HFFc6 (cell line): ENCODE measurements at places on chromosomes 1 and 21.

- no peak for DNase-seq
Measured at GRCh38 chr1:241817956-241818612, 29.9 kb upstream of the EXO1 start.

- peak; percentile 86 for DNase-seq
Measured at GRCh38 chr21:25107708-25108107, 499.6 kb downstream of the MRPL39 start.

DNA sequence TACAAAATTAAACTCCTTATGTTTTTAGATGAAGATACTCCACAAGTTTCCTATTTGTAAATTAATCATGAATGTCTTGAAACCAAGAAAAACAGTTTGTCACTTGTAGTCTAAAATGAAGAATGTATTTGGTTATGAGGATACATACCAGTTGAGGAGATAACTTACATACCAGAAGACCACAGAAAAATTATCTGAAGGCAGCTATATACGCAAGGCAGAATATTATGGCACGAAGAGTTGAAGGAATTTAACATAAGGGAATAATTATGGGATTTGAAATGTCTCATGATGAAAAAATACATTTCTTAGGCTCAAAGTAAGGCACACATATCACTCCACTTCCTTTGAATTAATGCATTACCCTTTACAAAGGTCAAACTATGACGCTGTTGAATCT, 73.3 kb downstream of the IFI44 start:
- peak; percentile 69 for DNase-seq

DNA sequence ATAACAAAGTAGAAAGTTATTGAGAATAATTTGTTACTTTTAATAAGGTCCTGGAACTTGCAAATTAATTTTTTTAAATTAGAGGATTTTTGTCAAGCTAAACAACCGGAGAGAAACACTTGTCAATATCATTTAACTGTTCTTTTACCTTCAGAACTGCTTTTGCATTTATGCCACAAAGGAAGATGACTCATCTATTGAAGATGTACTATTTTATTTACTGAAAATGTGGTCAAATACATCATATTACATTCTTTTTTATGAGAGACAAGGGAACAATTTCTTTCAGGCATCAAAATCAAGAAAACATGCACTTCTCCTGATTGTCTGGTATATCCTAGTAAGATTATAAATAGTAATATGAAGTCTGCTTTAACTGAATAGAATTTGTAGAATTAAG, 558.2 kb upstream of the PRMT6 start:
- no peak for DNase-seq

DNA sequence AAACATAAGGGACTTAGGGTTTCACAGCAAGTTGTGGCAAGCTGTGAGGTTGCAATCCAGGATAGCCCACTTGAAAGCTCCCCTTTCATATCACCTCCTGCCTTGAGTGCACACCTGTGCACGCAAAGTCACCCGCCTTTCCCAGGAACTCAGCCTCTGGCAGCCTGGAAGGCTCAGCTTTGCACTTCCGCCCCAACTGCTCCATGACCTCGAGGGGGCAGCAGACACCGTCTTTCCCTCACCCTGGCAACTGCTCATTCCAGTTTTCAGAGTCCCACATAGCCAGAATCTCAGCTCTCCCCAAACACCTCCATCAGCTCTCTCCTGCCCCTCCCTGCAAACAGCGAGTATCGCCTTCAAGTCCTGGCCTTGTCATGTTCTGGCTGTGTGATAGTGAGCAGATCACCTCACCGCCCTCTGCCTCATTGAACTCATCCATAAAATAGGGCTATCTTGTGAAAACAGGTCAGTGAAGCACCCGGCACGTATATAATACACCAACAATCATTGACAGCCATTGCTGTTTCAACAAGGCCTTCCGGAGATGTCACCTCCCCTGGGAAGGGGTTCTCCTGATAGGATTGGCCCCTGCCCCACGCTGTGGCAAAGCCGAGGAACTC, 32.2 kb upstream of the EPB41 start:
- peak; percentile 86 for DNase-seq

DNA sequence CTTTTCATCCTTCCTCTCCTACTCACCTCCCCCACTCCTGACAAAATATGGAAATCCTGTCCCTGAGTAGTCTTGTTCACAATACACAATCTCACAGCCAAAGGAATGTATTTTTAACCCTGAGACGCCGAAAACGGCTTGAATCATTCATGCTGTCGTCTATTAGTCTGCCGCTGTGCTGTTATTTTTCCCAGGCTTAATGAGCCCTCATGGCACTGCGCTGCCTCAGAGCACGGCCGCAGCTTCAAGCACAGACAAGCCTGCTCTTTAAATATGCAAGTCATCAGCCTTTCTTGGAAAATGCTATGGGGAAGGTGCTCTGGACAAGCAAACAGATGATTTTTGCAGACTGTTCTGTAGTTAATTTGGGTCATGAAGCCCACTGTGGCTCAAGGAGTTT, 302.7 kb downstream of the DISC1 start:
- DNase-seq = peak; percentile 42

DNA sequence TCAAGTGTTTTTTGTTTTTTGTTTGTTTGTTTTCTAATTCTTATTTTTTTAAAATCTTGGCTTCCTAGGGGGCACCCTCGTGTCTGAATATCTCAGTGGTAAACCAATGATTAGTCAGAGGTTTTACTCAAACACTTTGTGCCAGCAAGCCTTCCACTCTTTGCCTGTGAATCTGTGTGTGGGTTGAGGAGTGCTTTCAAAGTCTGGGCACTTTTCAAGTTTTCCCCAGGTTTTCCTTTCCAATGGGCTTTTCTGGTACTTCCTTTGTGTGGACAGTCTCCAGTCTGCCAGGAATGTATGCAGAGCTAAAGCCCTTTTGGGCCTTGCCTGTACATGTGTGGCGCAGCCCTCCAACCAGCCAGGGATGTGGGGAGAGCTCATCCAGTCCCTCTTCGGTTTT, 9.7 kb upstream of the PPIE start:
- no peak for DNase-seq

- DNase-seq = peak; percentile 83
Measured at GRCh38 chr21:43600642-43601402, 58.5 kb downstream of the HSF2BP start.

- DNase-seq = peak; percentile 94
Measured at GRCh38 chr1:55827350-55827749, 612.2 kb upstream of the USP24 start.

GRCh38 chr1:177229781-177230180, 59.0 kb downstream of the BRINP2 start:
- DNase-seq = no peak

GRCh38 chr1:98651116-98651632, 10.3 kb upstream of the SNX7 start:
- no peak for DNase-seq

GRCh38 chr1:238474263-238474662, 583.5 kb upstream of the ZP4 start:
- no peak for DNase-seq

DNA sequence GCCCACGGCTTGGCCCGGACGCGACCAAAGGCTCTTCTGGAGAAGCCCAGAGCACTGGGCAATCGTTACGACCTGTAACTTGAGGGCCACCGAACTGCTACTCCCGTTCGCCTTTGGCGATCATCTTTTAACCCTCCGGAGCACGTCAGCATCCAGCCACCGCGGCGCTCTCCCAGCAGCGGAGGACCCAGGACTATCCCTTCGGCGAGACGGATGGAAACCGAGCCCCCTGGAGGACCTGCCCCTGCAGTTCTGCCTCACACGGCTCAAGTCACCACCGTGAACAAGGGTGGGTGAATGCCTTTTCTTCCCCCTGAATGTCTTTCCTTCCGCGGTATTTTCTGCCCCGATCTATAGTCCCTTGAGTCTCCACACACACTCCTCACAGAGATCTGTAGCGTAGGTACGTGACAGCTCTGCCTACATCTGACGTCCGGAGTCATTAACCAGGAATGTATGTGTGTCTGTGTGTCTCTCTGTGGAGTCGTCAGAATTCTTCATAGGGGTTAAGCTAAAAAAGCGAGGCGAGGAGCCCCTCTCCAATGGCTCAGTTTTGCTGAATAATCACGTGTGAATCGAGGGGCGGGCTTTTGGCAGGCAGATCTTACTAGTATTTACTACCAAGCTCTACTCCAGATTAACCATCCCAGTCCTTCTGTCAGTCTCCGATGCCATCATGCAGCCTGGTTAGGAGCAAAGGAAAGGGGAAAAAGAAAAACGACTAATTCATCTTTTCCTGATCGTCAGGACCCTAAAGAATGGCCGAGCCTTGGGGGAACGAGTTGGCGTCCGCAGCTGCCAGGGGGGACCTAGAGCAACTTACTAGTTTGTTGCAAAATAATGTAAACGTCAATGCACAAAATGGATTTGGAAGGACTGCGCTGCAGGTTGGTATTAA, at the start of gene CDKN2C:
Gene CDKN2C, plus strand, starts transcription at position 635 of the 898 bp plus-strand sequence. Its CDS starts 124 bp downstream, at position 759.
- DNase-seq = peak; percentile 92

DNA sequence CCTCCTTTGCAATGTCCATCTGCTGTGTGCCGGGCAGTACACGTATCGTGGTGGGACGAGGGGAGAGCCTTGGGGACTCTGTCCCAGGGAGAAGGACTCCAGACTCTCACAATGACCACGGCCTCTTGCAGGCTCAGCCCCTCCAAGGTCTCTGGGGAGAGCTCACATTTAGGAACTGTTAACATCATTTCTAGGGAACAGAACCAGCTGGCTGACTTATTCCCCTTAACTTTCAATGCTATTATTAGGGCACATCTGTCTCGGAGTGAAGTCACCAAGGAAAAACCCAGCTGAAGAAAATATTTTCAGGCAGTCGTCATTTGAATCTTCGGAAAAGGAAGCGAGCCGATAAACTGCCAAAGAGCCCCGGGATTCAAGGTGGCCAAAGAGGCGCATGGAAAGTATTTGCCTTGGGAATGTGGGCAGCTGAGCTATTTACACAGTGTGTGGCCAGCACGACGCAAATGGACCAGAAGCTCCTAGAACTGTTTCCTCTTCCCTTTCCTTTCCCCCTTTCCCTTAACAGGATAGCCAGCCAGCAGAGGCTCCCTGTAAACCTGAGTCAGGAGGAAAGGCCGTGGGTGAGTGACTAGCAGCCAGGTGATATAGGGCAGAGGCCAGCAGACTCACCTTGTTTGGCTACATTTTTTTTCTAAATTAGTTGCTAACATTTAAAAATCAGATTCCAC, 74.5 kb downstream of the ITPKB start:
- peak; percentile 82 for DNase-seq

- peak; percentile 89 for DNase-seq
Measured at GRCh38 chr1:185317034-185317885, at the start of gene IVNS1ABP. Gene IVNS1ABP, minus strand, starts transcription at chr1:185317243. Its CDS starts 7,750 bp downstream, at chr1:185309493.

- no peak for DNase-seq
Measured at GRCh38 chr1:12654657-12655056, 10.8 kb downstream of the AADACL4 start.

GRCh38 chr1:204875255-204875654, 4.6 kb downstream of the NFASC start:
- DNase-seq = no peak

- DNase-seq = no peak
Measured at GRCh38 chr1:24732186-24732885, 12.9 kb upstream of the CLIC4 start.

GRCh38 chr1:11434501-11434900, 44.5 kb upstream of the DISP3 start:
- DNase-seq = no peak

DNA sequence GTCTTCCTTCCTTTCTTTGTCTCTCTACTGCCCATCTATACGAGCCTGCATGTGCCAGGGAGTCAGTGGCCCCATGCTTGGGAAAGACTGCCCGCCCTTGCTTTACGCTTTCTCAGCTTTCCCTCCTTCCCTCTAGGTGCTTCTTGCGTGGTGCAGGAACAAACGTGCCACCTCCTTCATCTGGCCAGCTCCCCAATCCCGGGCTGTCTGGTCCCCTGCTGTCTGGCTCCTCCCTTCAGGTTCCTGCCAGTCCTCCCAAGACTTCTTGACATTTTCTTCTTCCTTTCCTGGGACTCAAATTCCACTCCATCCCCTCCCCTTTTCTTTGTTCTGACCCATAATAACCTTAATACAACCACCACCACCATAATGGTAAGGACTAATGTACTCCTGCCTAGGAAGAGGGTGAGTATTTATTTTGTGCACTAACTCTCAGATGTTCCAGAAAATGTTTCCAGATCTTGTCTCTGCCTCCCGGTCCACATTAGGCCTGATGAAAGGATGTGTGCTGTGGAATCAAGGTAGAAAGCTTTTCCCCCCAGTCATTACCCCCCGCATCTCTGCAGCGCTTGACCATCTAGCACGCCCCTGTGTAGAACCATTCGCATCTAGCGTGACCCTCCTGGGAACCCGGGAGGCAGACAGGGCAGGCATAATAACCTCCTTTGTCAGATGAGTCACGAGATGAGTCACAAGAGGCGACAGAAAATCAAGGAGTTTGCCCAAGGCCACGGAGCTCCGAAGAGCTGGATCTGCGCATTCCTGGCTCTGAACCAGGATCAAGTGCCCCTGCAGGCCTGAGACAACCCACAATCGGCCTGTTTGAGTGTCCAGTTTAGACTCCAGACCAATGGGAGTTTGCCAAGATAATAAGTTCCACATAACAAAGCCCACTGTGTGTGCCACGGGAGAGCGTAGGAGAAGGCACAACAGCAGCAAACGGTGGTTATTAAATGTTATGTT, 60.1 kb upstream of the NEK2 start:
- DNase-seq = peak; percentile 93

GRCh38 chr1:57633056-57633455, 209.2 kb upstream of the DAB1 start:
- no peak for DNase-seq

DNA sequence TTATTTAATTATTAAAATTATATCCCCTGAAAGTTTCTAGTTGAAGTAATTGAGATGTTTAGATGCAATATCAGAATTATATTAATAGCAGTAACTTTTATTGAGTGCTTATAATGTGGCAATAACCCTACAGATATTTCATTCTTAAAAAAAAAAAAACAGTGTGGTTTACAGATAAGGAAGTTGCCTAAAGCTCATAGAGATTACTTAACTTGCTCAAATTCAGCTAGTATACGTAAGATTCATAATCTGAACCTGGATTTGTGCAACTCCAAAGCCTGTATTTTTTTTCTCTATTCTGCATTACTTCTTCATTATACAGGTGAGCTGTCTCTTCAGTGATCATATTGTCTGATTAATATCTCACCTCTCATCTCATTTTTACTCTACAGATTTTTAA, 156.0 kb upstream of the PTBP2 start:
- no peak for DNase-seq

DNA sequence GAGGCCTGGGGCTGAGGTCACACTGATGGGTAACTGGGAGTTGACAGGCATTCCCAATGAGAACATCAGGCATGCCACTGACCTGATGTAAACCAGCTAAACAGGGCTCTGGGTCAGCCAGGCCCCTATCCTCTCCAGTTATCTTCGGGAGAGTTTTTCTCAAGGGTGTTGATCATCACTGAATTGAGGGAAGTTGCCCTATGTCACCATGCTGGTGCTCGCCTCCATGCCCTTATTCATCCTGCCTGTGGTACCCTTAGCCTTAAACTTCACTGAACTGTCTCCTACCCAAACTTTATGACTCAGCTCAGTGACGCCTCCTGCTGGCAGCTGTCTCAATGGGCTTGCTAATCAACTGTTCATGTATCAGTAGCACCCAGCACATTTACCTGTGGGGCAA, 80.7 kb upstream of the TNR start:
- no peak for DNase-seq

GRCh38 chr1:227486559-227486958, 76.8 kb upstream of the ZNF678 start:
- DNase-seq = no peak
